Trophoblast cell (in vitro differentiated cells and primary cell): ENCODE measurements at places on chromosomes 11 and 22.
A peak's percentile ranks its signal among the peaks of the same experiment; 100 is the strongest.

- no peak for DNase-seq
Measured at GRCh38 chr11:78244080-78244479, 55.4 kb downstream of the USP35 start.

DNA sequence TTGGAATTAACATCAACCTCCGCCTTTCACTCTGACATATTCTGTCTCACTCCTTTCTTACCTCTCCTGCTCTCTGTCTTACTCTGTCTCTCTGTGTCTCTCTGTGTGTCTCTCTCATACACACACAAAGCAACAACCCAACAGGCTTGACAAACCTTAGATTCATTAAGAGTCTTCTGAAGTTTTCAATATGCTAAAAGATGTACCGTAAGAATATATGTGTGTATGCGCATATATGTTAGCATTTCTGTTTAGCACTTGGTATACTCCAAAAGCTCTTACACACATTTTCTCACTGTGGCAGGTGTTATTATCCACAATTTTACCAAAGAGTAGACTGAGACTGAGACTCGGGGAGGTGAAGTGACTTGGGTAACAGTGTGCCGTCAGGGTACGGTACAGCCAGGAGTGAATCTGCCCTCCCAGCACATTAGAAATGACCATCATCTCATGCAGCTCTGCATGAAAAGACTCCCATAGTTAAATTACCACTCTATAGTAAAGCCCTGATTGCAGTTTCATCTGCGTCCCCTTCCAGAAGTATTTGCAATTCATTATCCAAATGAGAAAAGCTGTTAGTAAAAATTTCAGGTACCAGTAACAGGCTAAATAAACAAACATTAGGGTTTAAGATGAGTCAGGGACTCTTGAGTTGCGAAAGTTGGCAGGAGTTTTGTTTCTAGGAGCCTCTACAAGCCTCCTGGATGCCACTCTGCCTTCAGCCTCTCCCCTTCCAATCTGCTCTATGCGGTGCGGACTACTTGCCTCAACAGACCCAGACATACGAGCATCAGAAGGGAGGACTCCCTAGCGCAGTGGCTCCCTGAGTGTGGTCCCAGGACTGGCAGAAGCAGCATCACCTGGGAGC lies 195.2 kb upstream of the TMEM45B start:
- DNase-seq = no peak

GRCh38 chr11:27507557-27508322 lies 1.2 kb upstream of the LIN7C start:
- DNase-seq = no peak

DNA sequence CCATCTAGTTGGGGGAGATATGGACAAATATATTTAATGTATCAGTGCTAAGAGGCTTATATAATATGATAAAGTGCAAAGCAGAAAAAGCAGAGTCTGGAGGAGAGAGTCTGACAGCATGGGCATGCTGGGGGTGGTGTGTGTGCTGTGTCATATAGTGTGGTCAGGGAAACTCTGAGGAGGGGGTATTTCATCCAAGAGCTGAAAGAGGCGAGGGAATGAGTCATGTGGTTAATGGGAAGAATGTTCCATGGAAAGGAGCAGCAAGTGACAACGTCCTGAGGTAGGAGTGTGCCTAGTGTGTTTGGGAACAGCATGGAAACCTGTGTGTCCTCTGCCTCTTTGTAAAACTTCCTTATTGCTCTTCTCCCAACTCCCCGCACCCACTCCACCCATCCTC lies 38.0 kb downstream of the EIF3F start:
- DNase-seq = no peak

- DNase-seq = no peak
Measured at GRCh38 chr11:86678823-86679222, 6.4 kb upstream of the ME3 start.

GRCh38 chr11:15473954-15474837 lies 359.5 kb downstream of the INSC start:
- DNase-seq = no peak

- peak; percentile 23 for DNase-seq
Measured at GRCh38 chr11:104873252-104873651, 25.0 kb downstream of the CASP12 start.

DNA sequence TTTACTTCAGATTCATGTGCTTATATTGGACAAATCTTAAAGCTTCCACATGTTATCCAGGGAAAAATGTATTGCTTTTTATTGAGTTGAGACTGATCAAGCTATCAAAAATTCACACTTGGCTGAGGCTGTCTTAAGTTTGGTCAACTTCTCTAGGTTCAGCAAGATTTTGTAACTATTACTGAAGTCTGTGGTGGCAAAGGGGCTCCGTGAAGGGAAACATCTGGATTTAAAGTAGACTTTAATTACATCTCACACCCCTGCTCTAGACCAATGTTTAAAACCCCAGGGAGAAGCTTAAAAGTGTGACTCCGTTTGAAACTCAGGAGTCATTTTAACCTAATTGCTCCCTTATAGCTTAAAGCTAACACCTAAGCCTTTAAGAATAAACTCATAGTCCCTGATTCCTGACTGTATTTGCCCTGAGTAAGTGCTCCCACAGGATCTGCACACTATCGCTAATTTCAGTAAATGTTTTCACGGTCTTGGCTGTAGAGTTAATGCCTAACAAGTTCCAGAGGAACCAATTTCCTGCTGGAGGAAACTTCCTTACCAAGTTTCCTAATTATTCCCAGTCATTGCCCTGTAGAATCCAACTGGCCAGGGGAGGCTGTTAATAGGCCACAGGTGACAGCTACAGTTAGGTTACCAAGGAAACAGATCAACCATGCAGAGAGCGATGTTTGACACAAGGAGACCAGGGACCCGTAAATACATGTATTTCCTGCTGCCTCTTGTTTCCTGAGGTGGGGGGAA lies 40.5 kb downstream of the OR10A6 start:
- DNase-seq = no peak

- no peak for DNase-seq
Measured at GRCh38 chr11:93128574-93128973, 69.2 kb downstream of the SLC36A4 start.

DNA sequence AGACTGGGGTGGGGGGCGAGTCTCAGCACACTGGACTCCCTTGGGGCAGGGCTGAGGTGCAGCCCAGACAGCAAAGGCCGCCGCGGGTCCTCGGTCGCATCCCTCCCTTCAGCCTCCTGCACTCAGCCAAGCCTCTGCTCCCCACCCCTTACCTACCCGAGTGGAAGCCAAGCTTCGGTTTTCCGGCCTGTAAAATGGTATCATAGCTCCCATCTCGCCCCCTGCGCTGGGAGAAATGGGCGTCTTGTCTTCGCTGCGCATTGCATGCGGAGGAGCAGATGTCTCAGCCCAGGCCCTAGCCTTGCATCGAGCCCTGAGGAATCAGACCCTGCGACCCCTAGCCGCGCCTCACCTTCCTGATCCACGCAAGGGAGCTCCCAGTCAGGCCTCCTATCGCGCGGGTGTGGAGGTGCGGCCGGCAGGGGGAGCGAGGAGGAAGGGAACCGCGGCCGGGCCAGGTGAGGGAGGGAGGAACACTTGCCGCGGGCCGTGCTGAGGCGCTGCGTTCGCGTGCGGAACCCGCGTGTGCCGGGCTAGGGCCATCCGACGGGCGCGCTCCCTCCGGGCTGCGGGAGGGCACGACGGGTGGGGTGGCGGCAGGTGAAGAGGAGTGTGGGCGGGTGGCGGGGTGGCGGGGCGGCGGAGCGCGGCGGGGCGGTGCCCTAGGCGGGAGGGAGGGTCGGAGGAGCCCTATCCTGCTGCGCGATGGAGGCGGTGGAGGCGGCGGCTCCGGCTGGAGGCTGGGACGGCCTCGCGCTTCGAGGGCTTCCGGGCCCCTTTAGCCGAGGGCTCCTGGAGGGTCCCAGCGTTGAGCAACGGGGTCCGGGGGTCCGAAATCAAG lies 4.1 kb upstream of the TBX1 start:
- DNase-seq = peak; percentile 83

GRCh38 chr11:19077965-19078364 lies 17.4 kb upstream of the MRGPRX2 start:
- no peak for DNase-seq

DNA sequence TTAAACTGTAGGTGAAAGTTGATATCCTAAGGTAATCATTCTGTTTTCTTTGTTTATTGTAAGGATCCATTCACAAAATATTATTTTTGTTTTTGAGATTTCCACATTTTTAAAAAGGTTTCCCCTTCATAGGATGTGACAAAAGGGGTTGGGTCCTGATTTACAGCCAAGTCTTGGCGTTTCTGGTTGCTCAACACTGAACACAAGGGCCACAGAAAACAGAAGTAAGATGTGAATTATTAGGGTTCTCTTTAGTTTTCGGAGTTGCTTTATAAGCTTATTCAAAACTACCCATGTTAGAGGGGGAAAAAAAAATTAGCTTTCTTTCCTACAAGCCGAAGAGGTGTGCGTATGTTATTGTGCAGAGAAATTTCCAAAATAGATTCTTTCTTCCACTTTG lies 30.0 kb upstream of the FLI1 start:
- DNase-seq = no peak

- peak; percentile 91 for DNase-seq
Measured at GRCh38 chr22:31173386-31174145, 13.6 kb downstream of the RNF185 start.
